Upper lobe of left lung (tissue), 6 donors: ENCODE measurements at places on chromosomes 13 and 19. TPM values are rescaled to one million over a fixed set of nuclear protein-coding genes. Genes with fewer than 3 reads are reported as not detected.

GRCh38 chr19:38685666-38686529 lies 38.4 kb downstream of the ACTN4 start:
- DNase-seq: no peak

- no peak for DNase-seq
Observed at GRCh38 chr19:41682437-41682836, 5.6 kb downstream of the CEACAM7 start.

DNA sequence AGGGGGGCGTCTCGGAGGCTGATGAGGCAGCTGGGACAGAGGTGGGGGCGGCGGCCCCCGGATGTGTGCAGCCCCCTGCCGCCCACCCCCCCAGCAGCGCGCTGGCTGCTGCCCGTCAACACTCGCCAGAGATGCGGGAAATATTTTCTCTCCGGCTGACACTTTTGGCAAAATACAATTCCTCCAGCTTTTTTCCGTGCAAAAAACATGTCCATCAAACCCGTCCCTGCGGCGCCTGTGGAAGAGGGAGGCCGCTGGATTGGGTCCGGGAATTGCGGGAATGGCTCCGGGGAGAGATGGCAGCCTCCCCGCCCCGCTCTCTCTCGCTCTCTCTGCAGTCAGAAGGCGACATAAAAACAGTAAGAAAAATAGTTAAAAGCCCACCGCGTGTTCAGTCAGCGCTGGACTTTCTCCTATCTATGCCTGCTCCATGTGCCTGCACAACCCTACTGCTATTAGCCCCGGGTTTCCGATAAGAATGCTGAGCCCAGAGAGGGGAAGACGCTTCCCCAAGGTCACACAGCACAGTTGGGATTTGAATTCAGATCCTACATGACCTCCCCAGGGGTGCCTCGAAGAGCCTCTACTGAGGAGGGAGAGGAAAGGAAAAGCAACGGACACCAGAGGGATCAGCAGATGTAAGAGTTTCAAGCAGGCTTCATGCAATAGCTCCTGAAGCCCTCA lies 23.2 kb downstream of the ZNRF4 start:
- no peak for DNase-seq

DNA sequence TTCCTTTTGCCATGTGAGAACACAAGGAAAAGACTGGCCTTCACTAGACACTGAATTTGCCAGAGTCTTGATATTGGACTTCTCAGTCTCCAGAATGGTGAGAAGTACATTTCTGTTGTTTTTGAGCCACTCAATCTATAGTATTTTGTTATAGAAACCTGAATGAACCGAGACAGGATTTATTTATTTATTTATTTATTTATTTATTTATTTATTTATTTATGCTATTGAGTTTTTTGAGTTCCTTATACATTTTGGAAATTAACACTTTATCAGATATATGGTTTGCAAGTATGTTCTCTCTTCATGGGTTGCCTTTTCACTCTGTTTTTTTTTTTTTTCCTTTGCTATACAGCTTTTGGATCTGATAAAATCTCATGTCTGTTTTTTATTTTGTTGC lies 319.0 kb upstream of the PCDH20 start:
- DNase-seq: no peak

DNA sequence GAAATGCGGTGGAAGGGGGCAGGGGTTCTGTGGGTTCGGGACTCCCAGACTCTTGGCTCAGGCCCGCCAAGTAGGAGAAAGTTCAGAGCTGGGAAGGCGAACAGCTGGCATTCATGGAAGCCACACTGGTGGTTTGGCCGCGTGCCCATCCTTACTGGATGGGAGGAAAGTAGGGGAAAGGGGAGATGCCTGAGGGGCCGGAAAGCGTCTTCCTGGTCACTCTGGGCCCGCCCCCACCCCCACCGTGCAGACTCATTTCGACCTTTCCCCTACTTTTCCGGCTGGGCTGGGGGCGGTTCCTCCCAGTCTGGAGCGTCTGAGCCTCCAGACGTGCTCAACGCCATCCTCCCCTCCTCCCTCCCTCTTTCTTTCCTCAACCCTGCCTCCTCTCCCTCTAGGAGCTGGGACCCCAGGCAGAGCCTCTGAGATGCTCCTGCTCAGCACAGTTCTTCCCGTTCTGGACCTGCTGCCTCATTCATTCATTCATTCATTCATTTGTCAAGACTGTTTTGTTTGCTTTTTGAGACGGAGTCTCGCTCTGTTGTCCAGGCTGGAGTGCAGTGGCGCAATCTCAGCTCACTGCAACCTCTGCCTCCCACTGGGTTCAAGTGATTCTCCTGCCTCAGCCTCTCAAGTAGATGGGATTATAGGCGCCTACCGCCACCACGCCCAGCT lies 3.5 kb downstream of the ANGPTL4 start:
- peak; percentile 80 for DNase-seq

DNA sequence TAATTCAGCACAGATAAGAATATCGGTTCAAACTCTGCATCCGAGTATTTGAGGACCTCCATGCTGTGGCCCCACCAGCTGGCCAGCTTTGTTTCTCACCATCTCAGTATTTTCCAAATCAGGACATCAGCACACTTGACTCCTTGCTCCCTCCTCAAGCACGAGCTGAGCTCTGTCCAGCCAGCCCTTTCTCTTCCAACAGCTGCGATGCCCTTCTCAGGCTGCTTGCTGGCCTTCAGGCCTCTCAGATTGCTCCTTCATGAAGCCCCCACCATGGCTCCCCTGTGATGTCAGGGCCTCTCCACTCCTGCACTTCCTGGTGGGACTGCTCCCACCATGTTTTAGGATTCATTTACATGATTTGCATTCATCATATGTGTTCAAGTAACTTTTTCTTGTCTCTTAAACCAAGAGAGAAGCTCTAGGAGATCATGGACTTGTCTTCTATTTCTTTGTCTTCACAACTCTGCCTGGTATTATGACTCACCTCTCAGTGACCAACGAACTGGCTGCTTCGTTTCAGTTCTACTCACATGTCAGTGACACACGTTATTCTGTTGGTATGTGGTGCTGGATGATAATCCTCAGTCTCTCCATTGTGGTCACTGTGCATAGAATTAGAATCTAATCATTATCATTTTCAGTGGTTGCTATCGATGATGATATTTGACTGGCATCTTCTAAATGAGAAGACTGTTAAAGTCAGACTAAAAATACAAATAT lies 471.7 kb downstream of the EFNB2 start:
- DNase-seq: no peak

- no peak for DNase-seq
Observed at GRCh38 chr19:17330262-17331044, 4.2 kb downstream of the ANO8 start.

- no peak for DNase-seq
Observed at GRCh38 chr19:58317476-58318072, 9.2 kb upstream of the ZSCAN22 start.

Gene FGF22
- not detected for total RNA-seq

Gene ZNF763
- total RNA-seq: 7.9 TPM

Gene LSR
- total RNA-seq: 54.5 TPM

Gene GRIN3B
- 9.5 TPM for total RNA-seq

Gene MBNL2
- total RNA-seq: 40.9 TPM
